HEK293T (cell line): ENCODE measurements at places on chromosomes 16 and 17.

- DNase-seq: no peak
Observed at GRCh38 chr16:12896562-12896961, 4.8 kb upstream of the SHISA9 start.

DNA sequence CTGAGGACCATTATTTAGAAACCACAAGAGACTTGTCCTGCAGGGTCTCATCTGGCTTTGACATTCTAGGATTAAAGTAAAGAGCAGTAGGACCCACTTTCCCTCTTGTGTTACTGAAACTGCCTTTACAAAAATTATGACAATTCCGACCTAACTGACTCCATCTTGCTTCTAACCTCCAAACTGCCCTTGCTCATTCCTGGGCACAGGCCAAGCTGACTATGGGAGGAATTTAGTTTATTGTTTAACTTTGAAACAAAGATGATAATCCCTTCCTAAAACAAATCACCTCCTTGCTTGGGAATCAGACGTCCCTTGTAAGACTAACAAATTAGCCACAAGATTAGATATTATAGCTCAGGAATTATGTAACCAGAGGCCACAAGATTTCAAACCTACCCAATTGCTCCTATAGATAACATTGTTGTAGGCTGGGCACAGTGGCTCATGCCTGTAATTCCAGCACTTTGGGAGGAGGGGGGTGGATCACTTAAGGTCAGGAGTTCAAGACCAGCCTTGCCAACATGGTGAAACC lies 87.0 kb upstream of the FBXO47 start:
- no peak for DNase-seq

GRCh38 chr17:13030459-13031300 lies 12.9 kb upstream of the ELAC2 start:
- DNase-seq: peak; percentile 68

DNA sequence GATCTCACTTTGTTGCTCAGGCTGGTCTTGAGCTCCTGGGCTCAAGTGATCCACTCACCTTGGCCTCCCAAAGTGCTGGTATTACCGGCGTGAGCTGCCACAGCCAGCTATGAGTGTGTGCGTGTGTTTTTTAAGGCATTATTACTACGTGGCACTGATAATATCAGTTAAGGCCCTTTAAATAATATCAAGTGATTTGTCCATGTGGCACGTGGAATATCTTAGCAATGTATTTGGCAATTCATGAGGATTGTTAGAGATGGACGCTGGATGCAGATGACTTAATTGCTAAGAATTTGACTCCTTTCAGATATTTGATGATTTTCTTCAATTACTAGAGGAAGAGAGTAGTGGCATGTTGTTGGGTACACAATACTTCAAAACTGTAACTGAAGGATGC lies 25.5 kb upstream of the PMP22 start:
- DNase-seq: no peak

GRCh38 chr16:85005285-85006069 lies 5.9 kb downstream of the ZDHHC7 start:
- DNase-seq: no peak

DNA sequence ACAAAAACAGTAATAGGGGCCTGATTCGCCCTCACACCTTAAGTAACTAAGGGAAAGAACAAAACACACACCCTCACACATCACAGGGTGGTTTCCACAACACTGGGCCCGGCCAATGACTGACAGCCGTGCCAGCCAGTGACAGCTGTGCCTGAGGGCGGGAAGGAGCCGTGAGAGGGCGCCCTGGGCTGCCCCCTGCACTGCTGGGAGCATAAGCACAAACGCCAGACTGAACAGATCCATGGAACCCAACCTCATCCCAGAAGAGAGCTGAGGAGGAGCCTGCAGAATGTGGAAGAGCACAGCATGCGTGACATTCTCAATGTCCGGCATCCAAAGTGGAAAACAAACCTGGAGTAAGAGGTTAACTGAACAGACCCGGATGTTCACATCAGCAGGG lies 16.0 kb downstream of the CSNK1D start:
- DNase-seq: peak; percentile 49
